Stimulated activated CD4-positive, alpha-beta T cell treated with anti-CD3 and anti-CD28 coated beads, TNF-alpha, amount 100 ng/mL, for 24 hours (primary cell): ENCODE measurements at places on chromosomes 12 and 14.

- DNase-seq: no peak
Observed at GRCh38 chr14:94960285-94961001, 190.5 kb upstream of the GSC start.

- no peak for DNase-seq
Observed at GRCh38 chr14:77543240-77543551, 44.6 kb upstream of the ISM2 start.

DNA sequence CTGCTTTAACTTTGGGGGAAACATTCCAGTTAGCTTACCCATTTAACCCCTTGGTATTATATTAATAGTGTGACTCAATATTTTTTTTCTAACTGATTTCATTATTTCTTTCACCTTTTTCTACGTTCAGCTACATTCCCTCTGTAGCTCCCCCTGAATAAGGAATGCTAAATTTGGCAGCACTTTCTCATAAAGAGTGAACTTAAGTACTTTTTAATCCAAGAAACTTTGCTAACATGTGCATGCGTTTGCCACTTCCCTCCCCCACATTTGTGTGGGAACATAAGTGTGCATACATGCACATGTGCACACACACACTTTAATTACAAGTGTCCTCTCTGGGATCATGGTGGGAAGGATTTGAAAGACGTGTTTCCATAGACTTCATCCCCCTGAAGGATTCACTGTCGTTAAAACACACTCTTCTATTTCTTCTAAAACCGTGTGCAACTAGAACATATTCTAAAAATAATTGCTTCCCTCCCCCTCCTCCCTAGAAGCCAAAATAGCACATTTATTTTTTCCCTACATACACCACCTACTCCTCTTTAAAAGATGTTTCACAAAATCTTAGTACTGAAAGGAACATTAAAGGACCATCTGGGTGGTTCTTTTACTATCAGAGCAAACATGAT is 142.6 kb downstream of the PPM1H start:
- no peak for DNase-seq

- no peak for DNase-seq
Observed at GRCh38 chr12:14991069-14991468, 18.2 kb downstream of the PDE6H start.

DNA sequence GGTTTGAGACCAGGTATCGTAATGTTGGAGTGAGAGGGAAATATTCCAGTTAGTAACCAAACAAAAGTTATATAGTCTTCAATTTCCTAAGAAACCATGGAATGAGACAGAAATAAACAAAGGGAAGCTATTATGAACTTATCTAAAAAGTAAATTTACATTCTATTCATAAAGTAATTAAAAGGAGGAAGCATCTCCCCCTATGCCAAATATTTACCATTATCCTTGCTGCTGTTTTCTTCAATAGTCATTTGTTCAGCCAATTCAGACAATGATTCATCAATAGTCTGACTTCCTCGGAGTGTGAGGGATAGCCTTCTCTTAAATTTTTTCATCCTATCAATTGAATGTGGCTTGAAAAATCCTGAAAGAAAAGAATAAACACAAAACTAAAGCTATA is 65.7 kb downstream of the CDK17 start:
- DNase-seq: no peak

DNA sequence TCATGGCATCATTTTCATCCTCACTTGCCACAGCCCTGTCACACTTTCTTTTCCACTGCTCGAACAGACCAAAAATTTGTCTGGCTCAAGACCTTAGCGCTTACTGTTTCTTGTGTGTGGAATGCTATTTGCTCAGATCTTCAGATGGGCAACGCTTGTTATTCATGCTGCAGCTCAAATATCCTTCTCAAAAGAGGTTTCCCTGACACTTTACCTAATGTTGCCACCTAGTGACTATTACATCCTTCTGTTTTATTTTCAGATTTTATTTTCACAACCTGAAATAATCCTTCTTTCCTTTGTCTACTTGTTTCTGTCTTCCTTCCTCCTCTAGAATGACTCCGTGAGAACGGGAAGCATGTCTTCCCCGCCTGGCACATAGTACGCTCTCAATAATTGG is 5.6 kb downstream of the FBXO33 start:
- no peak for DNase-seq

- no peak for DNase-seq
Observed at GRCh38 chr12:39672976-39673375, 53.4 kb upstream of the ABCD2 start.

GRCh38 chr14:20469890-20470602 is 840 bp downstream of the PNP start:
- peak; percentile 53 for DNase-seq

DNA sequence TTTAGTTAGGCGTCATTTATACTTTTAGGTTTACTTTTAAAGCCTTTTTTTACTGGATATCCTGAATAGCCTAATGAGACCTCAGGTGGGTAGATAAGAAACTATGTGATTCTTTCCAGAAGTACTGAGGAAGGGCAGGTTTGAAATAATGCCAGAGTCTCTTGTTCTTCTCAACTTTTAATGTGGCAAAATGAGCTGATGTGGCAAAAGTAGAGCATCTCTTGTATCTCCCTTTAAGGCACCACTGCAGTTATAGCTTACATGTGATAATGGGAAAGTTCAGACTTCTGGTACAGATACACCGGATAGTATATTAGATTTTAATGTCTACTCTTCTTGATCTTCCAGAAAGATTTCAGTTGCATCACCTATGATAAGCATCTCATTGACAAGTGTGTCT is 1124.8 kb downstream of the LRFN5 start:
- DNase-seq: no peak

DNA sequence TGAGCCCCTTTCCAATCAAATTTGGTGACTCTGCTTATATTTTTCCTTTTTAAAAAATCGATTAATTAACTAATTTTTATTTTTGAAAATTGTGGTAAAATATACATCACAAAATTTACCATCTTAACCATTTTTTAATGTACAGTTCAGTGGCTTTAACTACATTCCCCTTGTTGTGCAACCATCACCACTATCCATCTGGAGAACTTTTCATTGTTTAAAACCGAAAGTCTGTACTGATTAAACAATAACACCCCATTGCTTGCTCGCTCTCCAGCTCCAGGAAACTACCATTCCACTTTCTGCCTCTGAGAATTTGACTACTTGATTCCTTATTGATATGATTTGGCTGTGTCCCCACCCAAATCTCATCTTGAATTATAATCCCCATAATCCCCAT is 283.4 kb downstream of the C12orf75 start:
- DNase-seq: no peak

DNA sequence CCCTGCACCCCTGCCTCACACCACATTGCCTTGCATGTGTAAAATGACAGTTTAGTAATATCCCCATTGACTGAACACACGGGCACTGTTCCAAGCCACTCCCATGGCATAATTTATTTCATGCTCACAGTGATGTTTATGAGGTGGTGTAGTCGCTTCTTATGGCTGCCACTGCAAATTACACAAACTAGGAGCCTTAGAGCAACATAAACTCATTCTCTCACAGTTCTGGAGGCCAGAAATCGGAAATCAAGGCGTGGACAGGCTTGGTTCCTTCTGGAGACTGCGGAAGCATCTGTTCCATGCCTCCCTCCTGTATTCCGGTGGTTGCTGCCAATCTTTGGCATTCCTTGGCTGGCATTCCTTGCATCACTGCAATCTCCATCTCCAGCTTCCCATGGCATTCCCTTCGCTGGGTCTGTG is 97.3 kb downstream of the RIN3 start:
- DNase-seq: no peak

DNA sequence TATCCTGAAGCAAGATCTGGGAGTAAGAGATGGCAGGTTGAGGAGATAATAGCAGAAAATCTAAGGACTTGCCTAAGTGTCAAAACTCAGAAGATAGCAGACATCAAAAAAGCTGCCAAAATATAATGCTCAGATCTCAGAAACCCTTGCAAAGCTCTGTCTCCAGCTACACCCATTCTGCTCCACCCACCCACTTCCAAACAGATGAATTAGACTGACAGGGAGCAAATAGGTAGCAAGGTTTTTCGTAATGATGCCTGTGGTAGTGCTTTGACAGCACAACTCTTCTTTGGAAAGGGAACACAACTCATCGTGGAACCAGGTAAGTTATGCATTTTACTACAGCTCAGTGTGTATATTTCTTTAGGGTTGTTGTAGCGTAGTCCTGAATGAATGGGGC is 132.6 kb downstream of the DAD1 start:
- no peak for DNase-seq

GRCh38 chr14:70350078-70350477 is 9.4 kb downstream of the COX16 start:
- no peak for DNase-seq

DNA sequence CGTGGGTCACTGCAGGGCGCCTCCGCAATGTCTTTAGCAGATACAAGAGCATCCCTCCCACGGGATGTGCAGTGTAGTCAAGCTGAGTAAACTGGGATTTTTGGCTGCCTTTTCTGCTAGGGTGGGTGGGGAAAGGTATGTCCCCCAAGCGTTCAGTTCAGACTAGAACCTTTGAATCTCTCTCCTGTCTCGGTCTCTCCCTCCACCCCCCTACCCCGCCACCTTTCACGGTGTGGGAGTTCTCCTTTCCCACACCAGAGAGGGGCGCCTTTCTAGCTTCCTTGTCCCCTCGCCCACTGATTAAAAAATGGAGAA is 525 bp upstream of the FAR2 start:
- no peak for DNase-seq

GRCh38 chr12:6752921-6753771 is at the start of gene MLF2:
TSS of gene MLF2 (minus strand) at chr12:6753141. CDS start at chr12:6752334, 807 bp downstream.
- peak; percentile 96 for DNase-seq

DNA sequence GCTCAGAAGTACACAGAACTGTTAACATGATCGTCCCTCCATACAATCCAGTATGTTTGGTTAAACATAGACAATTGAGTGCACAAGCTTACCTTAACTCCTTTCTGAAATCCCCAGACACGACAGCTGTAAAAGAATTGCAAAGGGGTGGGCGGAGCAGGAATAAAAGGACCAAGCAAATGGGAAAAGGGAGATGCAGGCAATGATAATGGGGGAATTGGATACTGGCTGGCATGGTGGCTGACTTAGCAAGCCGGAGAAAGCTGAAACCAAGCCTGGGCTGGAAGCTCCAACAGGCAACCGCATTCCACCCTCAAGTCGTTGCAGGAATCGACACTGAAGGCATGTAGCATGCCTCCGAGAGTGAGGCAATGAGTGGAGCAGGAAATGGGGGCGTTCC is 96.8 kb upstream of the TMEM132C start:
- no peak for DNase-seq

DNA sequence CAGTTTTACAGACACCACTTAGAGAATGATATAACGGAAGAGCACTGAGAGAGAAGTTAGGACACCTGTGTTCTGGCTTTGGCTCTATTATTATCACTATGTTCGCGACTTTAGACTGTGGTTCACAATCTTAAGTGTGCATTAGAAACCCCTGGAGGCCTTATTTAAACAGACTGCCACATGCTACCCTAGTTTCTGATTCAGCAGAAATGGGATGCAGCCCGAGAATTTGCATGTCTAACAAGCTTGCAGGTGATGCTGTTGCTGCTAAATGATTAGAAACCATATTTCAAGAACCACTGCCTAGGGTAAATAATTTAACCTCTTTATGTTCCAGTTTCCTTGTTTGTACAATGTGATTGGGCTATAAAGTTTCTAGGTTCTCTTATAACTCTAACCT is 3.6 kb upstream of the RAD51AP1 start:
- no peak for DNase-seq

GRCh38 chr12:84034871-84035270 is 877.7 kb downstream of the SLC6A15 start:
- no peak for DNase-seq

DNA sequence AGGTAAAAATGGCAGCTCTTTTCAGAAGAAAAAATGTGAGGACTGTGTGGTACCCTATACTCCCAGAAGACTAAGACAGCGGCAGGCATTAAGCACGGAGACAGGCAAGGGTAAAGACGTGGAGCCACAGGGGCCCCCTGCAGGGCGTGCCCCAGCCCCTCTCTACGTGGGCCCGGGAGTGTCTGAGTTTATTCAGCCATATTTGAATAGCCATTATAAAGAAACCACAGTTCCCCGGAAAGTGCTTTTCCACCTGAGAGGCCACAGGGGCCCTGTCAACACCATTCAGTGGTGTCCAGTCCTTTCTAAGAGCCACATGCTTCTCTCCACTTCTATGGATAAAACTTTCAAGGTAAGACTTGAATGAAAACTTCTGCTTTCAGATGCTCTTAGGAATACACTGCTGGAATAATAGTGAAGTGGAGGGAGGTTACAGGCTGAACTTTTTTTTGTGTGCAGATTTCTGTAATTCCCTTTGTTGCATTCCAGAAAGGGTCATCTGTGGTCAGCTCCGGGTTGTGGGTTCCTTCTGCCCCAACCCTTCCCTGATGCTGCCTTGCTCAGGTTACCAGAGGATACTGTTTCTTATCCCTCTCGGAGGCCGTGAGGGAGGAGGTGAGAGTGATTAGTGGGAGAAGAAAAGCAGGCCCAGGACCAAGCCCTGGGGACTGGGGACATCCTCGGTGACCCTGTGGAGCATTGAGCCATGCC is 58.4 kb downstream of the SLC25A47 start:
- DNase-seq: no peak

GRCh38 chr12:43914923-43915468 is 79.1 kb downstream of the TMEM117 start:
- no peak for DNase-seq

- DNase-seq: no peak
Observed at GRCh38 chr14:91098591-91098990, 15.3 kb upstream of the DGLUCY start.

DNA sequence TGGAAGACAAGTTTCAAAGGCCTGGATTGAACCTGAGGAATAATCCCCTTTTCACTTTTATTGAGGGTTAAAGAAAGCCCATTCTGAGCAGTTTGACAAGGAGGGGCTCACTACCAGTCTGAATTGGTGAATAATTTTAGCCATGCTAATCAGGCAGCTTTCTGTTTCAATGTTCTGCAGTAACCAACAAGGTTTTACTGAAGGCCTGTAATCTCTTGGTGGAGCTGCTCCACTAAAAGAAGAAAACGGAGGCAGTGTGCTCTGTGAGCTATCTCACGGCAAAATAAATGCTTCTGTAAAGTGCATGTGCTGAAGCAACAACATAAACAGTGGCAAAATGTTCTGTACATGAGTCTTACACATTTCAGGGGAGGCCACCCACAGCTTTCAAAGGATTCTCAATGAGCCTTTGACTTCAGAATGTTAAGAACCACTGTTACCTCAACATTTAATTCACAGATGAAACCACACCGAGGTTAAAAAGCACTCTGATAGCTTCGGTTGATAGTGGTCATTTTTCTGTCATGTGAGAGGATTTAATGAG is 111.2 kb downstream of the LRIG3 start:
- DNase-seq: no peak
